ENCODE measurements at places on chromosomes 13 and 19. TPM values are rescaled to one million over a fixed set of nuclear protein-coding genes. Genes with fewer than 3 reads are reported as not detected.
A peak's percentile ranks its signal among the peaks of the same experiment; 100 is the strongest.

DNA sequence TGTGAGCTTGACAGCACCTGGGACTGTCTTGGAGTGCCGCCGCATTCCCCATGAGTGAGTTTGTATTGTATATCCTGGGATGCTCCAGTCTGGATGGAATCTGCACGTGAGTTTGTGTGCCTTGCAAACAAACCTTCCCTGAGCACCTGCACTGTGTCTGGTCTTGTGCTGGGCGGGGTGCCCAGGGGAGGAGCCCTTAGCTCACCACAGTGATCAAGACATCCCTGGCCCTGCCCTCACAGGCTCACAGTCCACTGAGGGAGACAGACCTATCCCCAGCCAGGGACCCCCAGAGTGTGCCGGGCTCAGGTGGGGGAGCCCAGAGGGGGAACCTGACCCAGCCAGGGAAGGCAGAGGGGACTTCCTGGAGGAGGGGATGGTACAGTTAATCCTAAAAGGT, 1.7 kb upstream of the BCAM start:
- no peak overlapping the region for H3K27ac ChIP-seq
- H3K27me3 ChIP-seq = no peaks in the 10 kb centered on the region
- no peaks in the 10 kb centered on the region for H3K36me3 ChIP-seq
- no peak for DNase-seq
- peaks cover 21% of the 10 kb centered on the region for H3K4me1 ChIP-seq

DNA sequence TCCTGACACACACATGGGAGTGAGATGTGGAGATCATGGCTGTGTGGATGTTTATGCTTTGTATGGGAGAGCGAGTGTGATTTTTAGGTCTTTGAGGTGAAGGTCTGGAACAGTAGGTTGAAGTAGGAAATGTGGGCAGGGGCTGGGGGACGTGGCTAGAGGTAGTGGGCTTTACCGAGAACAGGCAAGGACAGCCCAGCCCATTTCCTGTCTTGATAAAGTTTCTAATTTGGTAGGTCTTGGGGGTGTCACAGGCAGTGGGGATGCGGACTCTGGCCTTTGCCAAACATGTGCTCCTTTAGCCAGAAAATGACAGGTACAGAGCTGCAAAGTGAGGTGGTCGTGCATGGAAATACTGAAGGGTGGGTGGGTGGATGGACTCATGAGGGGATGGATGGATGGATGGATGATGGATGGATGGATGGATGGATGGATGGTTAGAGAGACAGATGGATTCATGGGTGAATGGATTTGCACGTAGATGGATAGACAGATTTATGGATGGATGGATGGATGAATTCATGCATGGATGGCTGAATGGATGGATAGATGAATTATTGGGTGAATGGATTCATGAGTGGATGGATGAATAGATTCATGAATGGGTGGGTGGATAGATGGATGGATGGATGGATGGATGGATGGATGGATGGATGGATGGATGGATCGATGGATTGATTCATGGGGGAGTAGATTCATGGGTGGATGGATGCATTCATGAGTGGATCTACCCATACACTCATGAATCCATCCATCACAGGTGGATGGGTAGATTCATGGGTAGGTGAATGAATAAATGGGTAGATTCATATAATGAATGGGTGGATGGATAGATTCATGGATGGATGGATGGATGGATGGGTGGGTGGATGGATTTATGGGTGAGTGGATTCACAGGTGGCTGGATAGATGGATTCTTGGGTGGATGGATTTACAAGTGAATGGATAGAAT, 69.3 kb upstream of the USE1 start:
- H3K36me3 ChIP-seq = peaks cover 14% of the 10 kb centered on the region
- H3K27me3 ChIP-seq = no peaks in the 10 kb centered on the region
- peak overlapping the region; percentile 36 for H3K27ac ChIP-seq
- no peak overlapping the region for H3K4me3 ChIP-seq
- no peaks in the 10 kb centered on the region for H3K4me1 ChIP-seq

DNA sequence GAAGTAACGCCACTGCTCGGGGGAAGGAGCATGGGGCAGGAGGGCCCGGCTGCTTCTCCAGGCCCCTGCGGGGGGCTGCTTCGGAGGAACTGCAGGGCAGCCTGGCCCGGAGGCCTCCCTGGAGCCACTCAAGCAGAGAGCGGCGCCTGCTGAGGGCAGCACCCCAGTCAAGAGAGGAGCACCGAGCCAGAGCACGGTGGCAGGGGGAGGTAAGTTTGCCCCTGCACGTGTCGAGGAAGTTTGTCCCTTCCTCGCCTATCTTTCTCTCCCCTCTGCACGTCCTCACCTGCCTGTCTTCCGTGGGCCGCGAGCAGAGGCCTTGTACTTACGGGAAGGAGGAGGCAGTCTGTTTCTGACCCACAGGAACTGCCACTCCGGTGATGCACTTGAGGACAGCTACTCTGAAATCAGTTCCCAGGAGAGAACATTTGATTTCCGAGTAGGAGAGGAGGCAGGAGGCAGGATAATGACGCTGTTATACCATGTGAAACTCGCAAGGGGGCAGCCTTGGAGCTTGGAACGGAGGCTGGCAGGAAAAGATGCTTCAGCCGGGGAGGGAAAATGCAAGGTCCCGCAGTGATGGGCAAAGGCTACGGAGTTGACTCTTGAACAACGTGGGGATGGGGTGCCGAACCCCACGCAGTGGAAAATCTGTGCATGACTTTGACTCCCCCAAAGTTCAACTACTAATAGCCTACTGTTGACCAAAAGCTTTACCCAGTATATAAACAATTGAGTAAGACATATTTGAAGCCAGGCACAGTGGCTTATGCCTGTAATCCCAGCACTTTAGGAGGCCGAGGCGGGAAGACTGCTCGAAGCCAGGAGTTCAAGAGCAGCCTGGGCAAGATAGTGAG, 5.0 kb downstream of the FFAR1 start:
- H3K27me3 ChIP-seq = no peaks in the 10 kb centered on the region
- H3K36me3 ChIP-seq = no peaks in the 10 kb centered on the region
- no peak overlapping the region for H3K4me3 ChIP-seq
- no peaks in the 10 kb centered on the region for H3K4me1 ChIP-seq

DNA sequence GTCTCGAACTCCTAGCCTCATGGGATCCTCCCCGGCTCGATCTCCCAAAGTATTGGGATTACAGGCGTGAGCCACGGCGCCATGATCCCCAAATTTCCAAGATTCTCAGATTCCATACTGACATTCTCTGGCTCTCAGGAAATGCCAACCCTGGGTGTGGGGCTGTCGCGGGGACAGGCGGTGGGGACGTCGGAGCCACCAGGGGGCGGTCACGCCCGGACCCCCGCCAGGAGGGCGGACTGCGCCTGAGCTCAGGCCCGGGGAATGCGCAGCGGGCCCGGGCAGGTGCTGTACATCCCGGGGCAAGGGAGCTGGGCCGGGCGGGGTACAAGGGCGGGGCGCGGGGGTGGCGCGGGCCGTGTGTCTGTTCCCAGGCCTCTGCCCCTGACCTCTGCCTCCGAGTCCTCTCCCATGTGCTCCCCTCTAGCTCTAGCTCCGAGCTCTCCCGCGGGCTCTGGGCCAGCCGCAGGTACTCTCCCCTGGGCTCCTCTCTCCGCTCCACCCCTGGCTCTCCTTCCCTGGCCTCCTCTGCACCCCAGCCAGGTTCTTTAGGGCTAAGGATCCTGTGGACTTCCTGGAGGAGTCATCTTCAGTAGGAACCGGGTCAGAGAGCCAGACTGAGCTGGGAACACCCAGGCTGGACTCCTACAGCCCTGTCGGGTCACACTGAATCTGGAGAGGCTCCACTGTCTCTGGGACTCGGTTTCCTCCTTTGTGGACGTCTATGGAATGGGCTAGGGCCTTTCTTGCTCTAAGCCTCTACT, 2.4 kb downstream of the PPP1R13L start:
- H3K4me1 ChIP-seq = peaks cover 44% of the 10 kb centered on the region
- DNase-seq = peak; percentile 66
- H3K4me3 ChIP-seq = no peak overlapping the region

ZNF470 gene
- 5.8 TPM for total RNA-seq
